BJ (cell line): ENCODE measurements at places on chromosomes 5 and 9.

DNA sequence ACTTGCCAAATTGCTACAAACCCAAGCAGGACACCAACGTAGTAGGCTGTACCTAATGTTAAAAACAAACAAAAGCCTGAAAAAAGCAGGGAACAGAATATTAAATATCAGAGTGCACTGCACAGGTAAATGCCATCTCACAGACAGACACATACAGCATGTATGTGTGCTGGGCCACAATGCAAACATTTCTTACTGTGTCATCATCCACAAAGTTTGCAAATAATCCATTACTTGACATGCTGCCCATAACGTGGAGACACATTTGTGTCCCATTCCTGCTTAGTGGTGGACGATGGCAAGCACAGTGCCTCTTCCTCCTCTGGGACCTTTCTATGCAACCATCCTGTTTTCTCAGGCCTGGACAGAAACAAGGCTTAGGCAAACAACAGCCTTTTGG is 44.7 kb downstream of the GOLM1 start:
- DNase-seq = no peak

DNA sequence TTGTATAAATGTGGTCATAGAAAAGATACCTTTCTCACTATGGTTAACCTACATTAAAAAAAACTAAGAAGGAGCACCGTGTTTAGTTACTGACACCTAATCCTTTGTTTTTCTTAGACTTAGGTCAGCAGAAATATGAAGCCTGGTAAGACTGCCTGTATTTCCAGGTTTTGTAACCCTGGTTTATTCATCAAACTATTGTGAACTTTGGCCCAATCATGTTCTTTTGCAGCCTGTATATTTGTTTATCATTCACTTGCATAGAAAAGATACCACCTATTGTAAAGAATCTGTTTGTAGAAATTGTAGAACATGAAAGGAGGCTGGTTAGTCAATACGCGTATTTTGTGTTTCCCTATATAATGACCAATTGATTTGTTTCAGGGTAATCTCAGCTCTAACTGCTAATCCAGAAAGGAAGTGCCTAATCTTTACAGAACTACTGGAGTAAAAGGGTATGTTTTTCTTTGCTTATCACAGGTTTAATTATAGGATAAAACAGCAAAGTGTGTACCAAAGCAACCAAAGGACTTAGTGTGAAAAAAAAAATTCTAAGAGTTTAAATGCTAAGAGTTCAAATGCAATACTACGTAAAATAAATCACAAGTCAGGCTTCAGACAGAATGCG is 103.6 kb downstream of the LURAP1L start:
- DNase-seq = no peak

- DNase-seq = no peak
These were observed 341.8 kb downstream of the NFIB start for GRCh38 chr9:13971966-13972655.

DNA sequence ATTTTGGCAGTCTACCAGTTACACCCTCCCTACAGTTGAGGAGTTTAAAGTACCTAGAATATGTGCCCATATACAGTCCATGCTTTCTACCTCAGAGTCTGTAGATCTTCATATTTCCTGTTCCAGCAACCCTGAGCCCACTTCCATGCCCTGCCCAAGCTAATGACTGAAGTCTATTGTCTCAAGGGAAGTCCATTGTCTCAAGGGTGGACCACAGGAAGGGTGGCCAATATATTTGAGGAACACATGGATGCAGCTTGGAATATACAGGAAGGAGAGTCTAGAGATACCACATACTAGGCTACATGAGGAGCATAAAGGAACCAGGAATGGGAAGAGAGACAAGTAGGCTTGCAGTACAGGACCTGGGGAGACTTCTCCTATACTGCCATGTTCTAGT is 274.4 kb downstream of the FER start:
- no peak for DNase-seq

- DNase-seq = no peak
These were observed 4.8 kb downstream of the PHAX start for GRCh38 chr5:126605525-126605924.

GRCh38 chr5:139137697-139138096 is 60.5 kb downstream of the SIL1 start:
- DNase-seq = no peak

DNA sequence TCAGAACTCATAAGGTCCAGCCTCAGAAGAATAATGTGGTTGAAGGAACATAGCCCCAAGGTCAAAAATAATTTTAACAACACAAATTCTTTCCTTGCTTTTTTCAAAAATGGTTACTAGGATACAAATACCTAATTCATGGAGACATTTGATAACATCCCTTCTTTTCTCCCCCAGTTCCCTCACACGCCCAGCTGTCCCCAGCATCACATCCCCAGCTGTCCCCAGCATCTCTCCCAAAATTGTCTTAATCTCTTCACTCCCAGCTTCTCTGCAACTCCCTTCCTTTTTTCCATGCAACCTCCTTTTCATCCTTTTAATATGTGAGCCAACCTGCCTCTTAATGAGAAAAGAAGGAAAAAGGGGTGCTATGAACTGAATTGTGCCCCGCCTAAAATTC is 77.8 kb downstream of the FSTL4 start:
- DNase-seq = no peak

- DNase-seq = no peak
These were observed 1.9 kb downstream of the FOXB2 start for GRCh38 chr9:77021291-77021894.
